ENCODE measurements at places on chromosomes 7 and 10.

GRCh38 chr10:68095153-68095552, 14.1 kb upstream of the MYPN start:
- no peak for DNase-seq

DNA sequence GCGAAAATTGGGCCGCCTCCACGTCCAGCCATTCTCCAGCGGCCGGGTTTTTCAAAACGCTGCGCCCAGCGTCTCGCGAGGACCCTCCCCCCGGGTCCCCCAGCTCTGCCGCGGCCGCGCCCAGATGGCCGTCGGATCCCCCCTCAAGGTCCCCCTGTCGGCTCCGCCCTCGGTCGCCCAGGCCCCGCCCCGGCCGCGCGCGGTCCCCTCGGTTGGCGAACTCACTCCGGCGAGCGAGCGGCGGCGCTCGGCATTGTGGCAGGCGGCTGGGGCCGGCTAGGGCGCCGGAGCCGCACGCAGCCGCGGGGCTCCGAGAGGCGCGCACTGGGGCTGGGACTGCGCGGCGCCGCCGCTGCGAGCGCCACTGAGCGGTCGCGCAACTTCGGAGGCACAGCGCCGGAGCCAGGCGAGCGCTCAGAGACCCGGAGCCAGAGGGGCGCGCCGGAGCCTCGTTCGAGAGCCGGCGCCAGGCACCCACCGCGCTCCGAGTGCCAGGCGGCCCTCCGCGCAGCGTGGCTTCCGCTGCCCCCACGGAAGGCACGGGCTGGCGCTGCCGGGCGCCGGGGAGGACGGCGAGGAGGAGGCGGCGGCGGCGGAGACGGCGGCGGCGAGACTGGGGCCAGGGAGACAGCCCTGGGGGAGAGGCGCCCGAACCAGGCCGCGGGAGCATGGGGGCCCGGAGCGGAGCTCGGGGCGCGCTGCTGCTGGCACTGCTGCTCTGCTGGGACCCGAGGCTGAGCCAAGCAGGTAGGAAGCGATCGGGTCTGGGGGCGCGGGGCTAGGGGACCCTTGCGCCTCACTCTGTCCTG, at the start of gene UNC5B:
Gene UNC5B (plus strand): TSS at position 253 of the 809 bp plus-strand sequence. CDS start 416 bp downstream, at position 669.
- DNase-seq: peak; percentile 50

- no peak for DNase-seq
Measured at GRCh38 chr7:134695321-134695860, 48.7 kb downstream of the BPGM start.

- no peak for DNase-seq
Measured at GRCh38 chr10:52099026-52099600, 215.0 kb upstream of the DKK1 start.

- no peak for DNase-seq
Measured at GRCh38 chr7:33932221-33932620, 26.9 kb downstream of the BMPER start.

DNA sequence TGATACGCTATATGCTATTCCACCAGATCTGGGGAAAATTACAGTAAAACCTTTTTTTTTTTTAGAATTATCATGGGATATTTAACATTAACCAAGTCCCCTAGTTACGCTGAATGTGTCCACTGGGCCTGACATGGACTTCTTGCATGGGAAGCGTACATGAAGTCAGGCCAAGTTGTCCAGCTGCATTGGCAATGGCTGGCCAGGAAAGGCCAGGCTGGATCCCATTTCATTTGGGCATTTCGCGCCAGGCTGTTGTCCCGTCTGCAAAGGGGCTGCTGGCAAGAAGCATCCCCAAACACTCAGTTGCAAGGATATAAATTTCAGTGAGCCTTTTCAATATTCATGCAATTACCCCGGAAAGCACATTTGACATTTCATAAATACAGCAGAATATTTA, 933.3 kb downstream of the GRID1 start:
- no peak for DNase-seq

GRCh38 chr7:157037635-157038034, 27.2 kb upstream of the MNX1 start:
- no peak for DNase-seq

- DNase-seq: no peak
Measured at GRCh38 chr7:47782792-47783191, 165.5 kb downstream of the PKD1L1 start.
